HEK293T (cell line): ENCODE measurements at places on chromosomes 1 and 21.

DNA sequence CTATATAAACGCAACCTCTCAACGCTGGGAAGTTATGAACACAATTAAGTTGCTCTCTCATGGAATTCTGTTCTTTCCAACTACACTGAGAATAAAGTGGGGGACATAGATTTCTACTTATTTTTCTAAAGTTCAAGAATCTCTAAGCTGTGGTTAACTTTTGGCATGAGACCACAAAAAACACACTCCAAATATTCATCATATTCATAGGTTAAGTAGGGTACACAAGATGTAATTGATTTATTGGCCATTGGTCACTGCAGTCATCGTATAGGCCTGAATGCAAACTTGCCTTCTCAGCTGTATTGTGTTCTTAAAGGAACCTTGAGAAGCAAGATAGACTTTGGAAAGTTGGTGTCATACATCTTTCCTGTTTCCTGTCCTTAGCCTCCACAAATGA is 40.3 kb downstream of the PRRX1 start:
- DNase-seq, result no peak

GRCh38 chr1:190940951-190941350 is 463.3 kb upstream of the BRINP3 start:
- DNase-seq, result no peak

DNA sequence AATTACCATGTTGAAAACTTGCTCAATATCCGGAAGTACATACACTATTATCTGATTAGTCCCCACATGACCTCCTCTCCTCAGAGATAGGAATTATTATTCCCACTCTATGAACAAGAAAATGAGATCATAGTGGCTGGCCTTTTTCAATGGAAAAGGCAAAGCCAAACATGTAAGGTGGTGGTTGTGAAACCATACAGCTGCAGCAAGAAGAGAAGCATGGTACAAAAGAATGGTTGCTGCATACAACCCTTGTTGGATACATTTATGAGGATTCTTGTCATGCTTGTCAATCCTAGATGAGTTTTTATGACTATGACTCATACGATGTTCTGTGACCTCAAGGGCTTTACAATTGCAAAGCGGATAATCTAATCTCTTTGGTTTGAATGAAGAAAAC is 514.7 kb downstream of the PLPP3 start:
- no peak for DNase-seq

DNA sequence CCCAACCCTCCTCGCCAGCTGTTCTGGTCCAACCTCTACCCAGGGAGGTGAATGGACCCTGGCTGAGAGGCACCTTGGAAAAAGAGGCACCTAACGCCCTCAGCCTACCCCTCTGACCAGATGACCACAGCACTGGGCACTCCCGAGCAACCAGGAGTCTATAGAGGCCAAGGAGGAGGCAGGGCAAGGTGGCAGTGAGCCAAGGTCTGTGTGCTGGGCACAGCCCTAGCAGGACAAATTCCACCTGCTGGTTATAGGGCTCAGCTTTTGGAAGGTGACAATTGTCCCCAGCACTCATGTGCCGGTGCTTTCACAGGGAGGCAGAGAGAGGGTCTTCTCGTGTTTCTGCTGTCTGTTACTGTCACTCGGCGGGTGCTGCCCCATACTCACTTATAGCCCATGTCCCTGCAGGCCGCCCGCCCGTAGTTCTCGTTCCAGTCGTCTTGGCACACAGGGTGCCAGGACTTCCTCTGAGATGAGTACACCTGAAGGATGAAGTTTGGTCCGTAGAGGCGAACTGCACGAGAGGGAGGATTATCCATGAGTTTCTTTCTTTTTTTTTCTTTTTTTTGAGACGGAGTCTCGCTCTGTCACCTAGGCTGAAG is 27.8 kb downstream of the TMPRSS2 start:
- no peak for DNase-seq
